ENCODE measurements at places on chromosomes 13 and 19.

DNA sequence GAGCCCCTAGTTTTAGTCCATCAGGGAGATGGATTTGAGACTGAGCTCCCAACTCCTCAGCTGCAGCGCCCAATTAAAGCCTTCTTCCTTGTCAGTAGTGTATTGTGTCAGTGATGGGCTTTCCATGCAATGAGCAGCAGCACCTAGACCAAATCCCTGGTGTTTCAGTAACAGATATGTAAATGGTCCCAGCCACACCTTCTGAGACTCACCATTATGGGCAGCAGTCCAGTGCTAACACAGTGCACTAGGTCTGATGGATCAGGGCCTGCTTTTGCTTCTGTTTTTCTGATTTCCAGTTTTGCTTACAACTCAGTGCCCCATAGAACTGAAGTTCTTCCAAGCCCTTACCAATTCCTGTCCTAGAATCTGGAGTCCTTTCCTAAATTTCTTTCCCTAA lies 41.8 kb upstream of the MIR17HG start:
- no peak for DNase-seq

DNA sequence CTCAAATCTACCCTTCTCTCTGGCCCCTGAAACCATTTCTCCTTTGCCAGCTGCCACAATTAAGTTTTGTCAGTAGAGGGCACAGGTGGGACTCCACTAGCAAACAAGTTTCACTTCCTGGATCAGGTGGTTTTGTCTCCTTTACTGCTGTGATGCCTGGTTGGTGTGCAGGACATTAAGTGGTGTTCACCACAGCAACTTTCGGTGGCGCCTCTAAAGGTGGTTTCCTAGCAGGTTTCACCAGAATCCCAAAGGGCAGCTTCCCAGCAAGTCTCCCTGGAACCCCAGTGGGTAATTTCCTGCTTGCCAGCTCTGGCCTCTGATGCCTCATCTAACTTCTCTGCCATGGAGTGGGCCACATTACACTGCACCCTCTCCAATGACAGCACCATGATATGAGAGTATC lies 16.6 kb downstream of the MED4 start:
- no peak for DNase-seq

- no peak for DNase-seq
These were observed 4.8 kb upstream of the CTXN1 start for GRCh38 chr19:7930765-7931164.

DNA sequence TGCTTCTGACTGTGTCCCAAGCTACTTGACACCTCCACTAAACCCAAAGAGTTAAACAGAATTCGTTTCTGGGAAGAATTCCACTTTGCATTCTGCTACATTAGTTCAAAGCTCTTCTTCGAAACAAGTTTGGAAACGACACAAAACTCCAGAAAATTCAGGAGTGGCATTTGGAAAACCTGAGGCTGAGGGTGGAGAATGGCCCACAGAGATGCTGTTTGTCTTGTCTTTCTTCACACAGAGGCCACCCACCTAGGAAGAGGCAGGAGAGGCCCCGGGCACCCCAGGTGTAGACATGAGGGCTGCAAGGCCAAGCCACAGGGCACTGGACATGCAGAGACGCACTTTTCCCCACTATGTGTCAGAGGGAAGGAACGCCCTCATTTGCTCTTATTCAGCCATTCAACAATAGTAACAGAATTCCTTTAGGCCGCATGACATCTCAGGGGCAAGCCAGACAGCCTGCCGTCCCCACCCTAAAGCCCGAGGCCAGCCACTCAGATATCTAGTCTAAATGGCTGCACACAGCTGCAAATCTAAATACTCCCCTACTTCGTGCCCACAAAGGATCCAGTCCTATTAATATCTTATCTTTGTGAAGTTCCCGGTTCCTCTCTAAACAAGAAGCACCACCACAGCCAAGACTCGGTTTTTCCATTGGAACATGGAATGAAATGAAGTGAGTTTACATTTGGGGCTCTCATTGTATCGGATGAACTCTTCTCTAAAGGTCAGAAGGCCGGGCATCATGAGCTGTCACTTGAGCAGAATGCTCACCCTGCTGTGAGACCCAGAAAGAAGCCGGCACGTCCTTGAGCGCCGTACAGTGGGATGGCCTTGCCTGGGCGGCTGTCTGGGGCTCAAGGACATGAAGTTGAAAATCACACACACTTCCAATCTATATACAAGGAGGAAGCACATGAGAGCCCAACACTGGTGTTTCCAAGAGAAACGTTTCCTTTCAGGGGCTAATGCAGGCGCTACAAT lies 19.8 kb downstream of the COL4A1 start:
- DNase-seq, result no peak

GRCh38 chr13:25192489-25192888 lies 20.4 kb upstream of the AMER2 start:
- no peak for DNase-seq

DNA sequence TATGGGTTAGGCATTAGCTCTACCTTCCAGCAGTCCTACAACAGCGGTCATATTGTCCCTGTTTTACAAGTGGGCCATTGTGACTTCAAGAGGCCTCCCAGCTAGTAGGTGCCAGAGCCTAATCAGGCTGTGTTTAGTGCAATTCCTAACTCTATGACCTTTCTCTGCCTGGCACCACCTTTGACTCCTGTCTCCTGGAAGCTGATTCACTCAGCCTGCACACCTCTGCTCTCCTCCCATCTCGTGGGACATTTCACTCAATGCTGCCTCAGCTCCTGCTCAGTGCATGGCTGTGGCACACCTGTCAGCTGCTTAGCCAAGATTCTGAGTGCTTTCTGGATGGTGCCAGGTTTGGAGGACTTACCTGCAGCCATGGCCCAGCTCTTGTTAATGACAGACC lies 9.5 kb upstream of the GJB6 start:
- DNase-seq, result no peak

DNA sequence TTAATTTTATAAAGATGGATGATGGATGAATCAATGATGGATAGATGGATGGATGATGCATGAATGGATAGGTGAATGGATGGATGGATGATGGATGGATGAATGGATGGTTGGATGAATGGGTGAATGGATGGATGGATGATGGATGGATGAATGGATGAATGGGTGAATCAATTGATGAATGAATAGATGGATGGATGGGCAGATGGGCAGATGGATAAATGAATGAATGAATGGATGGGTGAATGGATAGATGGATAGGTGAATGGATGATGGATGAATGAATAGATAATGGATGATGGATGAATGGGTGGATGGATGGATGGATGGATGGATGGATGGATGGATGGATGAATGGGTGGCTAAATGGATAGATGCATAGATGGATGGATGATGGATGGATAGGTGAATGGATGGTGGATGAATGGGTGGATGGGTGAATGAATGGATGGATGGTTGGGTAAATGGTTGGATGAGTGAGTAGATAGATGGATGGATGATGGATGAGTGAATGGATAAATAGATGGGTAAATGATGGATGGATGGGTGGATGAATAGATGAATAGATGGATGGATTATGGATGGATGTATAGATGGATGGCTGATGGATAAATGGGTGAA lies 12.8 kb downstream of the ZNF579 start:
- DNase-seq, result no peak

All from AG08395 (cell line).